Stimulated activated CD4-positive, alpha-beta T cell treated with anti-CD3 and anti-CD28 coated beads, TNF-alpha, amount 100 ng/mL, for 4 hours (primary cell): ENCODE measurements at places on chromosomes 5 and 9.

DNA sequence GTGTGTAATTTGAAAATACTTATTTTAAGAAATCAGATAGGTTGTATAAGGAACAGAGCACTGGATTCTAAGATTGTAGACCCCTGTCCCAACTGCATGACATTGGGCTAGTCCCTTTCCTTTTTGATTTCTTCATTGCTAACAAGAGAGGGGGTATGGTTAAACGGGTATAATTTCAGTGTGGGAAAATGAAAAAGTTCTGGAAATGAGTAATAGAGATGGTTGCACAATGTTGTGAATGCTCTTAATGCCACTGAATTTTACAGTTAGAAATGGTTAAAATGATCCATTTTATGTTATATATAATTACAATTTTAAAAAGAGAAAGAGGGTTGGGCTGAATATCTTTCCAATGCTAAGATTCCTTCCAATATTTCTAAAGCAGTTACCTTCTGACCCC is 103.3 kb upstream of the LHFPL2 start:
- no peak for DNase-seq

DNA sequence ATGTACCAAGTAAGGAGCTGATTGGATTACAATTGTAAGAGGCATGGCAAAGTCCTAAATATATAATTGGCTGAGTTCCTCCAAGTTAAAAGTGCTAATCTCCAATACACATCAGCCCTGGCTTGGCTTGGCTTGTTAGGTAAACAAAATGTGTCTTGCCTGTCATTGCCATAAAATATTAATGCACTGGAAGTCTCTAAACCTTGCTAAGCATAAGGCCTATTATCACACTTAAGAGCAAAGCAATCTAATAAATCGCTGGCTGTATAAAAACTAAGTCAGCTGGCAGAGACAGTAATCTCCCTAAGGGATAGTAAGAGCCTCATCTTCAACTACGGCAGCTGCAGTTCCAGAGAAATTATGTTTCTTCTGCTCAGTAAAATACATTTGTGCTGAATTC is 418.6 kb upstream of the GRAMD2B start:
- no peak for DNase-seq

- DNase-seq = no peak
These were observed 31.7 kb upstream of the CCL21 start for GRCh38 chr9:34741628-34742027.

DNA sequence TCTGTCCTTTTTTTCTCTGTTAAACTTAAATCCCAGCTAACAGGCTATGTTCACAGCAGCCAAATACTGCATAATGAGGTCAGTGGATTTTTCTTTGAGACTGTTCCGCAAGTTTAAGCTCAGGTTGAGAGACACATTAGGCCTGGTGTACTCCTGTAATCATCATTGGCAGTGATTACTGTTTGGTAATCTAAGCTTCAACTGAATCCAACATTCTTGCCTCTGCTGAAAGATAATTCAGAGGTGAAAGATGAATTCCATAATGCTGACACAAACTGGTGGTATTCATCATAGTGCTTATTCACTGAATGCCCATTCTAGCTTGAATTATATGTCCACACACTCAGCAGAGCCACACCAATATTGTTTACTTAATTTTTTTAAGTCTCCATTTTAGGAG is 108.5 kb downstream of the NFIB start:
- no peak for DNase-seq

GRCh38 chr5:32110111-32110696 is 63.9 kb downstream of the GOLPH3 start:
- no peak for DNase-seq

GRCh38 chr5:4058899-4059298 is 463.3 kb downstream of the IRX1 start:
- DNase-seq = no peak

GRCh38 chr5:173327084-173327947 is 898 bp downstream of the STC2 start:
- no peak for DNase-seq

DNA sequence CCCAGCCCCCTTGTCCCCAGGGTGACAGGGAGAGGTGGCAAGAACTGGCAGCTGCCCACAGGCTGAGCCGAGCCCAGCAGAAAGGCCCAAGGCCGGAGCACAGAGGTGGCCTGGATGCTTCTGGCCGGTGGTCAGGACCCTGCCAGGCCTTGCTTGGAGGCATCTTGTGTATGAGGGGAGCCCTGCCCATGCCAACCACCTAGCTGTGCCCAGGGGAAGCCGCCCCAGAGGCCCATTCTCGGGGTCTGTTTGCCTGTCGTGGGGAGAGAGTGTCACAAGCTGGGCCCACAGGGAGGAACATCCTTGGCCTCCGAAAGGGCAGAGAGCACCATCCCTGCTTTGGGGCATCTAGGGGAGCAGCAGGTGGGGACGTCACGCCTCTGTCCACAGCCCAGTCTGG is 10.0 kb downstream of the NKD2 start:
- DNase-seq = no peak

GRCh38 chr5:119452373-119453039 is at the start of gene HSD17B4:
HSD17B4 (plus strand) TSS chr5:119452497; CDS start chr5:119452576, 79 bp downstream.
- peak; percentile 67 for DNase-seq

- no peak for DNase-seq
These were observed 273.8 kb upstream of the RPS23 start for GRCh38 chr5:82551840-82552385.

DNA sequence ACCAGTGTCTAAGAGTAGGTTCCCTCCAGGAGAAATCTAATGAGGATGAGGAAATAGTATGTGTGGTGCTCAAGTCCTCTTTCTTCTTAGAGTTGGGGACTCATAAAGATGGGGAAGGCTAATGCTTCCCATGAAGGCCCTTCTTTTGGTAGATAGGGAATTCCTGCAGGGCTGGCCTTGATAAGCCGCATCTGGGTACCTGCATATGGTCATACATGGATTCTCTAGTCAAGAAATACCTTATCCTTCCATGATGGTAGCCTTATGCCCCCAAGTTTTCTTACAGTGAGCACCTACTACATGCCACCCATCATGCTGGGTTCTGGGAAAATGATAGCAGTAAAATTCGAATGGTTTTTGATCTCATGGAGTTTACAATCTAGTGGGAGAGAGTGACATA is 382.6 kb downstream of the KDM4C start:
- DNase-seq = no peak

GRCh38 chr5:178786859-178787499 is 56.5 kb upstream of the ZNF354A start:
- no peak for DNase-seq

GRCh38 chr9:93975262-93975661 is 20.1 kb upstream of the BARX1 start:
- DNase-seq = no peak

GRCh38 chr9:36888551-36888950 is 145.5 kb downstream of the PAX5 start:
- DNase-seq = no peak

- DNase-seq = no peak
These were observed 510 bp downstream of the NOXA1 start for GRCh38 chr9:137423514-137424291.

DNA sequence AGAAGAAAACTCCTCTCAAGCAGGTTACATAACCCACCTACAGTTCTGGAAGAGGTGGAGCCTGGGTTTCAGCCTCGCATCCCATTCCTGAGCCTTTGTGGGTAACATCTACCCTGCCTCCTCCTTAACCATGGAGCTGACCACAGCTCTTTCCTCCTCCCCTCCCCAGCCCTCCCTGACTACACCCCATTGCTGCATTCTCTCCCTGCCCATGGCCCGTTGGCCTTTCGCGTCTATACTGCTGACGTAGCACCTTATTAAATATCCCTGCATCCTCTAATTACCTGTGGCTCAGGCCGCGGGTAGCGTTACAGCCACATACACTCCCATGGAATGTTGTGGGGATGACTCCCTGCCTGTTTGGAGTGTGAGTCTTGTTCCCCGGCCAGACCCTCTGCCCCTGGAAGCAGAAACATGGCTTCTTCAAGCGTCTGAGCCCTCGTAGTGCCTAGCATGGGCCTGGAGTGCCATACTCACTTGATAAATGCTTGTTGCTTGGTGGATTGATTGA is 72.8 kb downstream of the WWC1 start:
- no peak for DNase-seq

GRCh38 chr5:136195971-136196820 is 3.2 kb upstream of the SMIM32 start:
- DNase-seq = no peak

DNA sequence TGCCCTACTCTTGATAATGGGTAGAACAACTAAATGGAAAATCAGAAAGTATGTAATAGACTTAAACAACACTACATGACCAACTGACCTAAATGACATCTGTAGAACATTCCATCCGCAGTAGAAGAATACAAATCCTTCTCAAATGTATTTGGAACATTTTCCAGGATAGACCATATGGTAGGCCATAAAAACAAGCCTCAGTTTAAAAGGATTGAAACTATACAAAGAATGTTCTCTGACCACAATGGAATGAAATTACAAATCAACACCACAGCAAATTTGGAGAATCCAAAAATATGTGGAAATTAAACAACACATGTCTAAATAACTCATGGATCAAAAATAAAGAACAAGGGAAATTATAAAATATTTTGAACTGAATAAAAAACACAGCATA is 189.2 kb downstream of the NDUFS4 start:
- DNase-seq = no peak

DNA sequence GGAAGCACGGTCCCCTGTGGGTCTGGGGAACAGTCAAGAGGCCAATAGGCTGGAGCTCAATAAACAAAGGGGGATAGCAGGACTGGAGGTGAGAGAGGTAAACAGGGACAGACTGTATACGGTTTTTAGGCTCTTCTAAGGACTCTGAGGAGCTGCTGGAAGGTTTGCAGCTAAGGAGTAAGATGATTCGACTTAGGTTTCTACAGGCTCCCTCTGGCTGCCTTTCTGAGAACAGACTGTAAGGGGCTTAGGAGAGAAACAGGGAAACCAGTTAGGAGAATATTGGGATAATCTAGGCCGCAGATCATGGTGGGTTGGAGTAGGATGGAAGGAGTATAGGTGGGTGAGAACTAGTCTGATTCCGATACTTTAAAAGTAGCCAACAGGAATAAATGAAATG is 10.4 kb downstream of the CDK5RAP2 start:
- DNase-seq = no peak

DNA sequence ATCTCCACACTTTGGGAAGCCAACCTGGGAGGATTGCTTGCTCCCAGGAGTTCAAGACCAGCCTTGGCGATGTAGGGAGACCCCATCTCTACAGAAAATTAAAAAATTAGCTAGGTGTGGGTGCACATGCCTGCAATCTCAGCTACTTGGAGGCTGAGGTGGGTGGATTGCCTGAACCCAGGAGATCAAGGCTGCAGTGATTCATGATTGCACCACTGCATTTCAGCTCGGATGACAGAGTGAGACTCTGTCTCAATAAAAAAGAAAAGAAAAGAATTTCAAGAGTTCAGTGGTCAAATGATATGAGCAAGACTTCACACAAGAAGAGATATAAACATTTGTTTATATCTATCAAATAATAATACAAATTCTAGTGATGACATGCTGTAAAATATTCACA is 23.0 kb upstream of the MTAP start:
- no peak for DNase-seq

DNA sequence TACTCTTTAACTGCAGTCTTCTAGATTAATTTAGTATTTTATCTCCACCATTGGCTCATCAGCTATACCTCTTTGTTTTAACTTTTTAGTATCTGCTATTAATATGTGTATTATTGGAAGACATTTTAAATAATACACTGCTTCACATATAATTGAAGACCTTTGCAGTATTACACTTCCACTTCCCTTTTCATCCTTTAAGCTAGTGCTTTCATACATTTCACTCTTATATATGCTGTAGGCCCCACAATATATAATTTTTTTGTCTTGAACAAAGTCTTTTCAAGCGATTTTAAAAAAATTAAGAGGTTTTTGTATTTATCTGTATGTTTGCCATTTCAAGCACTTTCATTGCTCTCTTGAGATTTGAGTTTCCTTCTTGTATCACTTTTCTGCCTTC is 8.6 kb upstream of the LPCAT1 start:
- no peak for DNase-seq

DNA sequence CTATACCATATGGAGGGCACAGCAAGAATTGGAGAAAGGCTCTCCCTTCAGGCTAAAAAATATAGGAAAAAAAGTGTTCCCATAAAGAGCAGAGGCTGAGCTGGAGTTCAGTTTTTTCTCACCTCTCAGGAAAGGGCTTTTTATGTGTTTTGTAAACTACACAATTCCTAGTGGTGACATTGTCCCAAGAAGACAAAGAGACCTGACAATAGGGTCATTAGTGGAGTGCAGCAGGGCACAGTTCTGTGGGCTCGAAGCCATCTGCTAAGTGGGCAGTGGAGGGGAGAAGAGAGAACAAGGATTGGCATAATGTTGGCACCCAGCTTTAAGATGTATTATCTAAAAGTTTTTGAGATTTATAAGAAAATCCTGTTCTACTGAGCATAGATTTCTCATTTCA is 162.5 kb downstream of the HCN1 start:
- no peak for DNase-seq

GRCh38 chr9:17328331-17328730 is 193.5 kb downstream of the CNTLN start:
- DNase-seq = no peak

DNA sequence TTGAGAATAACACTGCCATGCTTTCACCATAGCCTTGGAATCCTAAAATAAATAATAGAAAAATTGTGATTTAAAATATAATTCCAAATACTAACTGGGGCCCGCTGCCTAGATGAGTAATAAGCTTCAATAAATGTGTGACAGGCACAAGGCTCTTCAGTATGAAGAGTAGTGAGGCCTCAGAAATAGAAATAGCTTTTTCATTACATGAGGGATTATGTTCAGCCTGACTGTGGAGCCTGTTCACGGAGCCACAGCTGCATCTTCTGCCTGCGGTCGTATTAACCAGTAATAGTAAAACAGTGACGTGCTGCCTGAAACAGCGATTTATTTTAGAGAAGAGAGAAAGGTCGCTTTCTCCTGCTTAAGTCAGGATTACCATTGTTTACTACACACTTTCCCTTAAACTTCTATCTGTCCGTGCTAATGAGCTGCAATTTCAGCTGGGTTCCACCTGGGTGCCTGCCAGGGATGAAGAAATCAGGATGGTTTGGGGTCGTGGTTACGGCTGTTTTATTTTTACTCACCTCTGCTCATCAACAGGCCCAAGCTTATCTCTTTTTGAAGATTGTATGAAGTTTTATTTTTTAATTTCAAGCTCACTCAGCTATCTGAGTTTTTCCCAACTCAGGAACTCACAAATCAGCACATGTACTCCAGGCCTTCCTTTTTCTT is 284.9 kb upstream of the WWC1 start:
- DNase-seq = no peak
